ENCODE measurements at places on chromosomes 4 and X. TPM values are rescaled to one million over a fixed set of nuclear protein-coding genes. Genes with fewer than 3 reads are reported as not detected.

Gene FAT4
- 51.7 TPM for polyA plus RNA-seq

Gene SLC16A2
- 29.5 TPM for polyA plus RNA-seq

Gene ALAS2
- polyA plus RNA-seq, result 17.2 TPM

Gene UGT2B17
- 2.7 TPM for polyA plus RNA-seq

Gene HERC5
- 5.8 TPM for polyA plus RNA-seq

Gene SLC10A6
- polyA plus RNA-seq, result 0.61 TPM

GRCh38 chrX:153303276-153304262 lies 18.0 kb downstream of the PNMA6F start:
- DNase-seq, result no peak

DNA sequence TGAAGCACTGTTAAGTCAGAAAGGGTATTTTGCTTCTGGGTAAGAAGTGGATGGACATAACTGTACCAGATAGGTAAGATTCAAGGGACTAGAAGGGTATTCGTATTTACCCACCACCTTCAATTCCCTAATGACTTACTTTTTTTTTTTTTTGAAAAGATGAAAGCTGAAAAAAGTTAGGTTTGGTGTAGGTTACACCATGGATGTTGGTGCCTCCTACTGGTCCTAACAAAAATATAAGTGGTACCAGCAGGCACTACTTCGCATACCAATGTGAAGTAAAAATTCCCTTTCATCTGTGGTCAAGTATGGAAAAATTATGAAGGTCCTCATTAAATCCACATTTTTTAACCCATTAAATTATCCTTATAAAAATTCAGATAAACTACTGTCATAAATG lies 7.2 kb downstream of the ANKRD17 start:
- DNase-seq, result no peak

DNA sequence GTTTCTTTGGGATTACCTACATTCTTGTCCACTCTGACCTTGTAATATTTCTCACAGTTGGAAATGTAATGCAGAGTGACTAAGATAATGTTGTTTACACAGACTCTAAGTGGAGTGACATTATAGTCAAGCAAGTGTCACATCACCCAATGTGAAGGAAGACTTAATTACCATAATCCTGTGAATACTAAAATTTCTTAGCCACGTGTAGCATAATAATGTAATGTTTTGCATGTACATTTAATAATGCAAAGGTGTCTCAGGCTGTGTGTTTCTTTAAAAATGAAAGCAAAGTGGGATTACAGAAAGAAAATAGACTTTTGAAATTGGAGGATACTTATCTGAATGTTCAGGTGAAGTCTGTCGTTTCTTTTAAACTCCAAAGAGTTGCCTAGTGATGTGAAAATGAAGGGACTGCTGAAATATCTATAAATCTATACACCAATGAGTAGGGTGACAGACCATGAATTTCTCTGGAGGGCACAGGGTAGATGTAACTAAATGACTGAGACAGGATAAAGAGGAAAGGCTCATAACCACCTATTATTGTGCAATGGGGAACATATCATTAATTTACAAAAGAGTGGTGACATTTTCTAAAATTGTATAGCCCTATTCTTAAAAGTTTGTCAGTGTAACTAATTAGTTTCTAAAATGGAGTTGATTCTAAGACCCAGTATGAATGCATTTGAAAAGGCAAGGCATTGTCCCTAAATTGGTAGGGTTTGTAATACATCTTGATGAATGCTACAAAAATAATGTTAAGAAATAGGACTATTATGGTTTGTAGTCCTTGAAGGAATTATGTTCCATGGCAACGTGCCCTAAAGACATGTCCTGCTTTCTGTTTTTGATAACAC lies 235.7 kb downstream of the DACH2 start:
- DNase-seq, result no peak

DNA sequence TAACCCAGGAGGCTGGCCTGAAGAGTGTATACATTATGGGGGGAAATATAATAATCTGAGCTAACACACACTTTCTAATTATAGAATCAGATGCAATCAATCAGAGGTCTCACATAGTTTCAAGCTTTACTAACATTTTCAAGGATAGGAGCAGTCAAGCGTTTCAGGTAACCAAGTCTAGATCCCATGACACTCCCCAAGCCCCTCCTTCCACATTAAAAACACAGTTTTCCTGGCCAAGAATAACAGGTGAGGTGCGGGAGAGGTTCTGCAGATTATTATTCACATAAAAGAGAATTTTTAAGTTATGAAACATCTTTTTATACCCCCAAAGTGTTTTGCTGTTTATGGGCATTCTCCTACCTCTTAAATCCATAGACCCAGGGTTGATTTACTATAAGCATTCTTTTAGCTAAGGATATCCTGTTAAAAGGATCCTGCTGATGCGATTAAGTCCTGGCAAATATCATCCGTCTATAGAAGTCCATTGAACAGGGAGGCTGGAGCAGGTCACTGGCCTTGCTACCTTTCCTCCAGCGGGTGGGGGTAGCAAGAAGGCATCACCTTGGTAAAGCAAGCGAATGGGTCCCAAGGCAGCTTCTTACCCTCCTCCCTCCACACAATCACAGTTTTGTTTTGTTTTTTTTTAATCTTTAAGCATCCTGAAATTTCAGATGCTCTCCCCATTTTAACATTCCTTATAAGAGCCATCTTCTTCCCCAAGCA lies 104.7 kb upstream of the GPM6A start:
- no peak for DNase-seq

DNA sequence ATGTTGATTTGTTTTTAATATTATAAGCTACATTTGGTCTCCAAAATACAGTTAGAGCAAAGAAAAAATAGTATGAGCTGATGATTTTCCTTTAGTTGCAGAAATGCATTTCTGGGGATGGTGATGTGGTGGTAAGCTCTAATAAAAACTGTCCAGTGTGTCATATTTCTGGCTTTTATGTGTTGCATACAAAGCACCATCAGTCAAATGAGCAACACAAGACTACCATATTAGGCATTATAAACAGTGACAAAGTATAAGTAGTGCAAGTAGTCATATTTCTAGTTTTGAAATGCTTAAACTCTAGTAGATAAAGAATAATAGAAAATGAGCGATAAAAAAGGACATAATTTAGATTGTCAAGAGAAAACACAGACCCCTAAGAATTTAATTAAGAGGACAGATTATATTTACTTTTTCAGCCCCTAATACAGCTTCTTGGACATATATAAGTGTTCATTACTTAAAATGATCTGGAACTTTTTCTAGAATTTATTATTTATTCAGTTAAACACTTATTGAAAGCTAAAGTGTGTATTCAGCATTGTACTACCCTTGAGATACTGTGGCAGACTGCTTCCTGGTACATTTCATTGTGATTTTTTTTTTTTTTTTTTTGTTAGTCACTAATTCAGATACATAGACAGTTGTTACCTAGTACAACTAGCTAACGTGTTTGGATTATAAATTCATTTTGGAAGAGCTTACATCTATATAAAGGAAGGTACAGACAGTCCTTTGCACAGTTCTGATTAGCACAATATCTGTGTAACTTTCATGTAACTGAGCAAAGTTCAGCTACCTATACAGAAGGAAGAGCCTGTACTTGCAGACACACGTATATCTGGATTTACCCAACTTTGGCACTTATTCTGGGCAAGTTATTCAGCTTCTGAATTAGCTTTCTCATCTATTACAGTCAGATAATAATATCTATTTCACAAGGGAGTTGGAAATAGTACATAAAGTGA lies 22.3 kb downstream of the RAP1GDS1 start:
- DNase-seq, result no peak

DNA sequence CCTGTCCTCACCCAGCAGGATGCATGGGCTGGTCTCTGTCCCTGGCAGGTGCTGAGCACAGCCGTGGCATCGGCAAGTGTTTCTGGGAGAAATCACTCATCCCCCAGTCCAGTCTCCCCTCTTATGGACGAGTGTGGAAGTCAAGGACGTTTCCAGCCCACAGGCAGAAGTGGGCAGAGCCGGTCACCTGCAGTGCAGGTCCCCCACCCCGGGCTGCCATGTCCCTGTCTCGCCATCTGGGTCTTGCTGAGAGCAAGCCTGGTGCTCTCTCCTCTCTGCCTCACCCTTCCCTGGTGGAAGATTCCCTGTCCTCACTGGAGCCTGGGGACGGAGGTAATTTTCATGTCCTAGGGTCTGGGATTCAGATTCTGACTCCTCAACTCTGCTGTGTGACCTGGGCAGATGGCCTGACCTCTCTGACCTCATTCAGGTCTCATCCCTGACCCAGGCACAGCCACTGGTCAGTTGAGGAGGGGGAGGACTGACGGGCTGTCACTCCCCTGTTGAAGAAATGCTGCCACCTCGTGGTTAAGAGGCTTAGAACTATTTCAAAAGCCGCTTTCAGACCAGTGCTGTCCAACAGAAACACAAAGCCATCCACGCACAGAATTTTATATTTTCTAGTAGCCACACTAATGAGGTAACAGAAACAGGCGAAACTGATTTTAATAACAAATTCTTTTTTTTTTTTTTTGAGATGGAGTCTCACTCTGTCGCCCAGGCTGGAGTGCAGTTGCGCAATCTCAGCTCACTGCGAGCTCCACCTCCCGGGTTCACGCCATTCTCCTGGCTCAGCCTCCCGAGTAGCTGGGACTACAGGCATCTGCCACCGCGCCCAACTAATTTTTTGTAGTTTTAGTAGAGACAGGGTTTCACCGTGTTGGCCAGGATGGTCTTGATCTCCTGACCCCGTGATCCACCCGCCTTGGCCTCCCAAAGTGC lies 1.8 kb downstream of the CPZ start:
- DNase-seq, result peak; percentile 48

DNA sequence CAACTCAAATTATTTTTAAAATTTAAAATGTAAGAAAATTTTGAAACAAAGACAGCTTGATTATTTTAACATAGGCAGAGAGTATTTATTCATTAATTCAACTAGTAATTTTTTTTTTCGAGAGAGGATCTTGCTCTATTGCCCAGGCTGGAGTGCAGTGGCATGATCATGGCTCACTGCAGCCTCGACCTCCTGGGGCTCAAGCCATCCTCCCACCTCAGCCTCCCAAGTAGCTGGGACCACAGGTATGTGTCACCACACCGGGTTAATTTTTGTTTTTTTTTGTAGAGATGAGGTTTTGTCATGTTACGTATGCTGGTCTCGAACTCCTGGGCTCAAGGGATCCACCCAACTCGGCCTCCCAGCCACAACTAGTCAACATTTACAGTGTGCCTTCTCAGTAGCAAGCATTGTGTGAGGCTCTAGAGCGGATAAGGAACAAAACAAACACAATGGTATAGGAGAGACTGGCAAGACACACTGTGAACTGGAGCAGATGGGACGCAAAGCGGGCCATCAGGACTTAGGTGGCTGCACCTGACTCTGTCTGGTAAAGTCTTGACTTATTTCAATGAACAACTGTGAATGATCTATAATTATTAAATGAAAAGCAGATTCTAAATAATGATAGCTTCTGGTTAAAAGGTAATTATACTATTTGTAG lies 21.6 kb downstream of the SETD7 start:
- no peak for DNase-seq

DNA sequence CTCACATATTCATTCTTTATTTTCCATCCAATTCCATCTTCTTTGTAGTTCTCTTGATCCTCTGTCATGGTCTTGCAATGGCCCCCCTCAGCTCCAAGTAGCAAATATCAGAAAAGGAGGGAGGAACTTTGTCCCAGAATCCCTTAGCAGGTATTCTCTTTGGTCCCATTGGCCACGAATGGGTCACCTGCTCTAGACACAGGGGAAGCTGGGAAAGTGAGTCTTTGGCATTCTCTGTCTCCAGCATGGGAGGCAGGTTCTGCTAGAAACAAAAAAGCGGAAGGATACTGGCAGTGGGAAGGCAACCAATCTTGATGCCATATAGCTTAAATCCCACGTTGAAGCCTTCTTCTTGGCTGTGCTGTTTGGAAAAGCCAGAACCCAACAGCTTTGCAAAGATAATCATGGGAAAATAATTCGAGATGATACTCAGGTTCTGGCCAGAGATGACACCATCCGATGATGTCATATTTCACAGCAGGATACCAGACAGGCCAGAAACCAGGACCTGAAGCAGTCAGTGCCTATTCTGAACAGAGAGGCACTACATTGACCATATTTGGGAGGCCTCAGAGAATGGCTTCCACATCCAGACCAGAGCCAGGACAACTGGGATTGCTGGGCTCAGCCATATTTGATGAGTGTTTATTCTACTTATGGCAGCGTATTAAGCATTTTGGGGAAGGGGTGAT lies 110.4 kb upstream of the ATXN3L start:
- no peak for DNase-seq

Data from left lung (tissue), 14 donors.